Stimulated activated CD8-positive, alpha-beta memory T cell treated with anti-CD3 and anti-CD28 coated beads, Interleukin-7, amount 100 ng/mL, for 24 hours (primary cell): ENCODE measurements at places on chromosomes 4 and X.

- peak; percentile 94 for DNase-seq
Observed at GRCh38 chr4:139301113-139301820, at the start of gene NAA15. TSS of gene NAA15 (plus strand) at chr4:139301505. CDS start at chr4:139301778, 273 bp downstream.

- no peak for DNase-seq
Observed at GRCh38 chr4:128525387-128525786, 237.8 kb upstream of the PGRMC2 start.

- no peak for DNase-seq
Observed at GRCh38 chrX:72254816-72255215, 16.0 kb upstream of the ERCC6L start.

DNA sequence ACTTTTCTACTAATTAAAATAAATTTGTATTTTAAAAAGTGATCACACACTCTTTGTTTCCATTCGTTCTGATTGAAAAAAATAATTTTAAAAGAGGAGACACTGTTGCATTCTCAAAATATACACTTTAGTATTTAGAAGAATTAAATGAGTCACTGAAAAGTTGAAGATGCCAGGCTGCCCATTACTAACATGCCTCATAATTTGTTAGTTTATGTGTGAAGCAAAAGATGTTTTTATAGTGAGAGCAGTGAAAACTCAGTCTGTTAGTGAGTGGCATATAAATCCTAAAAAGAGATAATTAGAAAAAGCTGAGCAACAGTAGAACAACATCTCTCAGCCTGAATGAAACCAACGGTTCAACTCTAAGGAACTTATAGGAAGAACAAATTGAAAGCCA, 143.4 kb downstream of the CDS1 start:
- no peak for DNase-seq

GRCh38 chr4:45350438-45350837, 624.1 kb upstream of the GNPDA2 start:
- DNase-seq, result no peak

- DNase-seq, result no peak
Observed at GRCh38 chr4:179719766-179720450, 2277.7 kb upstream of the AGA start.

DNA sequence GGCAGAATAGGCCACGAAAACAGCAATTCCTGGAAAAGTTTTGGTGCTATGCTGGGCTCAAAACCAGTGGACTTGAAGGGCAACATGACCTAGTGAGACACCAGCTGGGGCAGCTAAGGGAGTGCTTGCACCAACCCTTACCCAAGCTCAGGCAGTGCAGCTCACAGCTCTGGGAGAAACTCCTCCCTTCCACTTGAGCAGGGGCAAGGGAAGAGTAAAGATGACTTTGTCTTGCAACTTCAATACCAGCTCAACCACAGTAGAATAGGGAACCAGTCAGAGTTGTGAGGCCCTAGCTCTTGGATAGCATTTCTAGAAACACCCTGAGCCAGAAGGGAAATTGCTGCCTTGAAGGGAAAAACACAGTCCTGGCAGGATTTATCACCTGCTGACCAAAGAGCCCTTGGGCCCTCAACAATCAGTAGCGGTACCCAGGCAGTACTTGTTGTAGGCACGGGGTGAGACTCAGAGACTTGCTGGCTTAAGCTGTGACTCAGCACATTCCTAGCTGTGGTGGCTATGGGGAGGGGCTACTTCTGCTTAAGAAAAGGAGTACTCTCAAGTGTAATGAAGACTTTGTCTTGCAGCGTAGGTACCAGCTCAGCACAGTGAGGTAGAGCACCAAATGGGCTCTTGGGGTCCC, 19.7 kb upstream of the ABCG2 start:
- no peak for DNase-seq

DNA sequence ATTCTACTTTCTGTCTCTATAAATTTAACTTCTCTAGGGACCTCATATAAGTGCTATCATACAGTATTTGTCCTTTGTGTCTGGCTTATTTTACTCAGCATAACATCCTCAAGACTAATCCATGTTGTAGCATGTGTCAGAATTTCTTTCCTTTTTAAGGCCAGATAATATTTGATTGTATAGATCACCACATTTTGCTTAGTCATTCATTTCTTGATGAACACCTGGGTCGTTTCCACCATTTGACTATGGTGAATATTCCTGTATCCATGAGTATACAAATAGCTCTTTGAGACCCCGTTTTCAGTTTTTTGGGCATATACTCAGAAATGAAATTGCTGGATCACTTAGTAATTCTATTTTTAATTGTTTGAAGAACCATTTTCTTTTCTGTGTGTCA, 12.0 kb downstream of the CNGA2 start:
- DNase-seq, result no peak

DNA sequence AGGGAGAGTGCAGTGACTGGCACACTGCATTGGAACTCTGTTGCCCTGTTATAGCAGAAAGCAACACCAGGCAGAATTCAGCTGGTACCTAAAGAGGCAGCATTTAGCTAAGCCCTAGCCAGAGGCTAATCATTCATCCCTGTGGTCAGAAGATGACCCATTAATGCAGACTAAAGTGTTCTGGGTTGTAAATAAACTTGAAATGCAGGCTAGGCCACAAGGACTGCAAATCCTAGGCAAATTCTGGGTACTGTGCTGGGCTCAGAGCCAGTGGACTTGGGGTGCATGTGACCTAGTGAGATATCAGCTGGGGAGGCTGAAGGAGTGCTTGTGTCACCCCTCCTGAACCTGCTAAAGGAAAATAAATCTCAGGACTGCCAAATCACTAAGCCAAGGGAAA, 91.2 kb downstream of the LPAR4 start:
- DNase-seq, result no peak

- DNase-seq, result no peak
Observed at GRCh38 chrX:153812220-153812619, 17.8 kb downstream of the SSR4 start.

DNA sequence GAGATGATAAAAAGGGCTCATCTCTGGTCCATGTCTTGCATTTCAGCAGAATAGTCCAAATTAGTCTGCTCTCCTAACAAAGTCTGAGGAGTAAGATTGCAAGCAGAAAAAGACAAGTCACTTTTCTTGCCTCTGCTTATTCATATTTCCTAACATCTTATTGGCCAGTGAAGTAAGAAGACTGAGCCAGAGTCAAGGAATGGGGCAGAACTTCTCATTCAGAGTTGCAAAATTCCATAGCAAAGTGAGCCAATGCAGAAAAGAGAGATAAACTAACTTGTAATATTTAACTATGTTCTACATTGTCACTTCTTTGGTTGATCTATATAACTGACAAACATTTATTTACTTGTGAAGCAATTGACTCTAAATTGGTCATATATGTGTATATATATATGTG, 2304.0 kb downstream of the ARAP2 start:
- DNase-seq, result no peak

DNA sequence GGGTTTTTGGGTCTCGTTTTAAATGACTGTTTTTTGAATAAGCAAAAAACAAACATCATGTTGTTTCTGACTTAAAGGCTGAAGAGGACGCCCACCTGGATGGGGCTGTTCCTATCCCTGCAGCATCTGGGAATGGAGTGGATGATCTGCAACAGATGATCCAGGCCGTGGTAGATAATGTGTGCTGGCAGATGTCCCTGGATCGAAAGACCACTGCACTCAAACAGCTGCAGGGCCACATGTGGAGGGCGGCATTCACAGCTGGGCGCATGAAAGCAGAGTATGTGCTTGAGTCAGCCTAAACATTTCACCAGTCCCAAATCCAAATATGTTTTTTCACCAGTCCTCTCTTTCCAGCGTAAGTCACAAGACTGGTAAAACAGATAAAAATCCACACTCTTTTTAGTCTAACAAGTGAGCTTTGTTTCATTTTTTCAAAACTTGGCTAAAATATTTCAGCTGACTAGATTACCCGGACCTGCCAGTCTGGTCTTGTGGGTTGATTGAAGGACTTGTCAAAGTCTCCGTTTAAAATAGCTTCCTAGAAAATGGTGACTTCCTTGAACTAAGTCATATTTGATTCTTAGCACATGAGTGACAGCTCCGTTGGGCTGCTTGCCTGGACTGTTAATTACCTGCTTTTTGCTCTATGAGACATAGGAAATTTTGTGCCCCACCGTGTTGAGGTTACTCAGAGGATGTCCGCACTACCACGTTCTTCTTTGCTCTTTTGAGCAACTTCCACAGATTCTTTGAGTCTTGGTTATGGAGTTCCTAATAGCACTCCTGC, 20.8 kb downstream of the ENOPH1 start:
- no peak for DNase-seq

GRCh38 chr4:71711044-71711984, 72.6 kb downstream of the GC start:
- DNase-seq, result no peak

DNA sequence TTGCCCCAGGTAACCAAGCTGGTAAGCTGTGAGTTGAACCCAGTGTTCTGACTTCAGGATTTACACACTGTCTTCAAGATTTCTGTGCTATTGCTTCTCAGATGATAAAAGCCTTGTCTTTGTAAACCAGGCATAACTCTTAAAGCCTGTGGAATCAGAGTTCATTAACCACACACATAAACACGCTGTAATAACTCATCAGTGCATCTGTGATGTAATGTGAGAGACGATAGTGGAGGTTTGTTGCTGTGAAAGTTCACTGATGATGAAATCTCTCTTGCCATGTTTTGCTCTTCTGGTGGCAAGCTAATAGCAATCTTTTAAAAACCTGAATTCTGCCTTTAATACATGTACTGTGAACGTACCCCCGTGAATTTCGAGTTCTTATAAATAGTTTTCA, 41.5 kb downstream of the CLCN4 start:
- no peak for DNase-seq

DNA sequence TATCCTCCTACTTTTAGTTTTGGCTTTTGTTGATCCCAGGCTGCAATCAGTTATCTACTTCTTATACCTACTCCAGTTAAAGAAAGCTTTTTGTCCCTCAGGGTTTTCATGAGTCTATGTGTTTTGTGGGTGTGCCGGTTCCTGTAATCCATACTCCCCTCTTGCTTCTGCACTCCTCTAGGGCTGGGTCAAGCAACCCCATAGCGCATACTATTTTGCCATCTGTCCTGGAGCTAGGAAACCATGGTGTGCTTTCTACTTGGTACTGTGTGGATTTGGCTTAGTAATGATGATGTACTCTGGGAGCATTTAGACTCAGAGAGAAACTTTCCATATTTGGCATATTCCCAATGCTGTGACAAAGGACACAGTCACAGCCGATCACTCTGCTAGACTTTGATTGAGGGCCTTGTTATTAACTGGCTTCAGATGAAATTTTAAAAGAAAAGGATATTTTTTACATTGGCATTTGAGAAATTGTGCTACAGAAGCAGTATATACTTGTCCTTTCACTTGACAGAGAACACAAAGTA, 86.1 kb upstream of the GRXCR1 start:
- no peak for DNase-seq

GRCh38 chr4:68984947-68985346, 33.3 kb upstream of the UGT2A3 start:
- DNase-seq, result no peak

GRCh38 chr4:23348789-23349498, 540.9 kb downstream of the PPARGC1A start:
- no peak for DNase-seq

GRCh38 chrX:73841337-73841736, 278.3 kb downstream of the CHIC1 start:
- DNase-seq, result no peak

DNA sequence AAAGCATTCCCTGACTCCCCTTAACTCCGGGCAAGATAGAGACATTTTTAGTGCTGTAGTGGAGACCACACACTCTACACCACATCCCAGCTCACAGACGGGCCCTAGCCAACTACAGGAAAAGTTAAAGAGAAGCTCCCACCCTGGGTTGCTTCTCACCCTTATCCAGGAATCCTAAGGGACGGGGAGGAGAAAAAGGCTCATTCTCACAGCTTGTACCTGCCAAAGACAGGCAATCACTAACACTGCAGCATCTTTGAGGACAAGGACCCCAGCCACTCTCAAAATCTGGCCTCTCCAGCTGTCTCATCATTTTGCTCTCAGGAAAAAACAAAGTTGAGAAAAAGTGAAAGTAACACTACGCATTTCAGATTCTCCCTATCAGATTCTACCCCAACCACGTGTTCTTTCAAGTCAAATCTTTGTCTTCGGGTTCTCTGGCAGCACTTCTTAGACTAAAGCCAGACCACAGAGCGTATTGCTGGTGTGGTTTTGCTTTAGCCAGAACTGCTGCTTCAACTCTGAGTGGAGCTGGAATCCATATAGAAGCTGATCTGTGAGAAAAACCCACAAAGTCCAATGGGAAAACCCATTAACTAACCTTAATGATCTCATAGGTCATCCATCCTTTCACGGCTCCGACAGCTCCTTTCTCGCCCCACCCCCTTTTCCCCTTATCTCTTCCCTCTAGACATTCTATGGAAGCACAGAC, 605.9 kb upstream of the DIPK2B start:
- no peak for DNase-seq

DNA sequence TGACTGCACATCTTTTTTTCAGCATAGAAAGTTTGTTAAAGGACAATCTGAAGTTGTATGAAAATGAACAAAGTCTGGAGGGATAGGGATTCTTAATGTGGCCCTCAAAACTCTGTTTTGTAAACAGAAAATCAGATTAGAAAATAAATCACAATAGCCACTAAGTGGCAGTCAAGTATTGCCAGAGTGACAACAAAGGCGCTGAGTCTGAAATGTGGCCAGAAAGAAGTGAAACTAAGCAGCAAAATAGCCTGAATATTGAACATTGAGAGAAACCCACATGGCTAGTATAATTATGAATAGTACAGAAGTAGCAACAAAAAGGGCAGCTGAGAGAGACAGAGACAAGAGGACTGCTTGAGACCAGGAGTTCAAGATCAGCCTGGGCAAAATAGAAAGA, 81.1 kb upstream of the CT45A1 start:
- DNase-seq, result no peak

- DNase-seq, result no peak
Observed at GRCh38 chr4:22130741-22131140, 182.2 kb upstream of the KCNIP4 start.

DNA sequence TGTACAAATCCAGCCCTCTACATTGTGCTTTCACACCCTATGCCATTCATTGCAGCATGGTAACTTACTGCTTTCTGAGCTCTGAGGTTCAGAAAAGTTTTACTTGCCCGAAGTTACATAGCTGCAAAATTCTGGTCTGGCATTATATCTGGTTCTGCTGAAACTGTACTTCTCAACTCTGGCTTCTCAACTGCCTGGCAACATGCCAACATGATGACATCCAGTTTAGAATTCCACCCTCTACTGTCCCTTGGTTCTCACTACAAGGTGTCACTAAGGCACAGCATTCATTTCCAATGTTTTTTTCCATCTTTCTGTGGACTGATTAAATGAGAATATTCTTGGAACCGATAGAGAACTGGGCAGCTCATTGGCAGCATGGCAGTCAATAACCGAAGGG, 242.9 kb upstream of the PRPS2 start:
- no peak for DNase-seq

DNA sequence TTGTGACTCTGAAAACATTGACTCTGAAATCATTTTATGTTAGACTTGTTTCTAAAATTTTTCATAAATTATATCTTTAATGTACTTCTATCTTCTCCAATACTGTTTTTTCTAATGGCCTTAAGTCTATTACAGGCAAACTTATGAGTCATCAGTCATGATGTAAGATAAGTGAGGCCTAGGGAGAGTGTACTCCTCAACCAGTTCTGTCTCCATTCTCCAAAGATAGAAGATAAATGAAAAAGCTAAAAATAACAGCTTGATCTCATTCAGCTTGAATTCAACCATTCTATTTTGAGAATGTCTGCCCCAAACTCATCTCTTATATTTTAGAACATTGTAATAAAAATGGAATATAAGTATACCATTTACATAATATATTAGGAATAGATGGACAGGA, 34.5 kb downstream of the STBD1 start:
- no peak for DNase-seq
